ENCODE measurements at places on chromosomes 2 and 18. TPM values are rescaled to one million over a fixed set of nuclear protein-coding genes. Genes with fewer than 3 reads are reported as not detected.

DNA sequence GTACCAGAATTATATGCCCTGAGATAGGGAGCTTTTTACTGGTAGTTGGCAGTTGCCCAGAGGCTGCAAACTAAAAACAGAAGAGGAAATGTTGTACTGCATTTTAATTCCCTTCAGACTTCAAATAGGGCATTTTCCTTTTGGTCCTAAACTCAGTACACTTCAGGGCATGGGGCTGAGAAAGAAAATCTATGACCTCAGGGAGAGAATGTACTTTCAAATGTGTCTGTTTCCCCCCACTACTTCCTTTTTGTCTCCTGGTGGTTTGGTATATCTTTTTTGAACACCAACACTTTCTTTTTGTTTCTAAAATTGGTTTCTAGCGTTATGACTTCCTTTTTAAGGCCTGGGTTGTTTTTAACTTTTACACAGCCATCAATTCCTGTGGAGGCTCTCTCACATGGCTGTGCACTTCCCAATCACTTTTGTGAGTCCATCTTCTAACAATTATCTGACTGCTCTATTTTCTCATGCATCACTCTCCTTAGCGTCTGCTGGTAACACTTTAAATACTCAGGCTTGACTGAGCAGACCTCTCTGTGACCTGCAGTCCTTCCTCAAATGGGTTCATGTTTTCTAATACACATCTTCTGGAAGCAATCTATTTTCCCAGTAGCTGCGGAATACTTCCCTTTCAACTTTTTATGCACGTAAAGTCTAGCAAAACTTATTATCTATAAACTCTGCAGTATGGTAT lies 596.0 kb downstream of the LRP1B start:
- no peak overlapping the region for H3K4me3 ChIP-seq
- H3K27ac ChIP-seq, result no peak overlapping the region
- no peaks in the 10 kb centered on the region for H3K4me1 ChIP-seq
- DNase-seq, result no peak
- no peaks in the 10 kb centered on the region for H3K27me3 ChIP-seq

- no peaks in the 10 kb centered on the region for H3K27me3 ChIP-seq
- H3K4me1 ChIP-seq, result no peaks in the 10 kb centered on the region
- no peak overlapping the region for H3K27ac ChIP-seq
- no peak overlapping the region for H3K4me3 ChIP-seq
- DNase-seq, result no peak
- H3K36me3 ChIP-seq, result no peaks in the 10 kb centered on the region
Observed at GRCh38 chr2:47250586-47251403, 95.7 kb upstream of the STPG4 start.

DNA sequence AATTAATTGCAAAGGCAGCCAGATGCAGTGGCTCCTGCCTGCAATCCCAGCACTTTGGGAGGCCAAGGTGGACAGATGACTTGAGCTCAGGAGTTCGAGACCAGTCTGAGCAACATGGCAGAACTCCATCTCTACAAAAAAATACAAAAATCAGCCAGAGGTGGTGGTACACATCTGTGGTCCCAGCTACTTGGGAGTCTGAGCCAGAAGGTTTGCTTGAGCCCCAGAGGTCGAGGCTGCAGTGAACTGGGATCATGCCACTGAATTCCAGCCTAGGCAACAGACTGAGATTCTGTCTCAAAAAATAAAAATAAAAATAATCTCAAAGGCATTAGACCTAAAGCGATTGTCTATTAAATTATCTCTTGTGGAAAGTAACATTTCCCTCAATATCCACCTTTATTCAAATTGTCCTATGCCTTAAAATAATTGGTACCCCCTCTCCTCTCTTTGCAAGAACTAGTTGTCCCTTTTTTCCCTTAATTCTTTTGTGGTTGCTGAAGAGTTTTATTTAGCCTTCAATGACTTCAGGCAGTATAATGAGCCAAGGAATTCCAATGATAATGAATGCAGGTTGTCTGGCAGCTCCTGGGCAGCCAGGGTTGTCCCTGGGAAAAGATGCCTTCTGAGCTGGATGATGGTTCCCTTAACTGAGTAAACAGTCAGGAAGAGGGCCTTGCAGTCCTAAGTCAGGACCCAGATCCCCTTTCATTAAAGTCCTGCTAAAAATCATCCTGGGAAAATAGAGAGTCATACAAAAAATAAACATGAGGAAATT lies 32.2 kb downstream of the GPR75 start:
- H3K27me3 ChIP-seq, result no peaks in the 10 kb centered on the region
- H3K4me3 ChIP-seq, result no peak overlapping the region
- peaks cover 11% of the 10 kb centered on the region for H3K4me1 ChIP-seq
- H3K27ac ChIP-seq, result no peak overlapping the region

GRCh38 chr2:101710036-101710435 lies 12.5 kb downstream of the MAP4K4 start:
- H3K27me3 ChIP-seq, result no peaks in the 10 kb centered on the region
- no peak for DNase-seq
- H3K4me3 ChIP-seq, result no peak overlapping the region
- H3K27ac ChIP-seq, result no peak overlapping the region
- H3K36me3 ChIP-seq, result no peaks in the 10 kb centered on the region

GRCh38 chr2:45000341-45000901 lies 8.8 kb downstream of the SIX2 start:
- H3K27ac ChIP-seq, result no peak overlapping the region
- H3K4me3 ChIP-seq, result no peak overlapping the region
- H3K4me1 ChIP-seq, result no peaks in the 10 kb centered on the region
- H3K27me3 ChIP-seq, result peaks cover 80% of the 10 kb centered on the region
- no peak for DNase-seq
- H3K36me3 ChIP-seq, result no peaks in the 10 kb centered on the region

ONECUT2 gene
- 0.30 TPM for total RNA-seq

LYPD6B gene
- 0.34 TPM for total RNA-seq
